ENCODE measurements at places on chromosomes 5 and 9.

- ATAC-seq: no peak
These were observed 98.8 kb upstream of the RAPGEF1 start for GRCh38 chr9:131838530-131839280.

DNA sequence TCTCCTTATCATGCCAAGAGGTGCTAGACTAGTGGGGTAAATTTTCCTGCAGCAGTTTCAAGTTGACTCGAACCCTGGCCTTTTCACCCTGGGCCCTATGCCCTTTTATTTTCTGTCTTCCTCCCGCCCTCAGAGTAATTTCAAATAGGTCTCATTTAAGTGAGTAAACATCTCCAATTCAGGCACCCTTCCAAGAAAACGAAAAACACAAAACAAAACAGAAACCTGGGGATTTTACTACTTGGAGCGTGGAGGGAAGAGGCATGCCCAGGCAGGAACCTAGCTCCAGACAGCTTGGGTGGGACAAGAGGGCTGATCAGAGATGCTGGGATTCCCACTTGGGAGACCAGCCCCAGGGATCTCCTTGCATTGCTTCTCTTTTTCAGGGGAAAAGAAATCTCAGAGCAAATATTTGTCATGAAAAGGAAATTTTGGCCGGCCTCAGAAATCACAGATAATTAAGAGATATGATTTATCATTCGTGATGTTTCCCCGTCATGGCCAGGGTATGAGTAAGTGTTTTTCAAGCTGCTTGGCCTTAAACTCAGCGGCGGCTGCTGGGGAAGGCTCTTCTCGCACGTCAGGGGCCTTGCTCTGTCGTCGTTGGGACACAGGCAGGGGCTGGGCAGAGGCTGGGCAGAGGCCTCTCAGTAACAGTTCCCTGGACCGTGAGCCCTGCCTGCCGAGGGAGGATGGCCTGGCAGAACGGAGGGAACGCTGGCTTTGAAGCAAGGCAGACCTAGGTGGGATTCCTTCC lies 248.6 kb upstream of the KLF4 start:
- ATAC-seq: peak; percentile 82

- ATAC-seq: no peak
These were observed 61.0 kb downstream of the DAP start for GRCh38 chr5:10699987-10700386.

GRCh38 chr5:149273950-149274349 lies 2.3 kb downstream of the AFAP1L1 start:
- ATAC-seq: no peak

DNA sequence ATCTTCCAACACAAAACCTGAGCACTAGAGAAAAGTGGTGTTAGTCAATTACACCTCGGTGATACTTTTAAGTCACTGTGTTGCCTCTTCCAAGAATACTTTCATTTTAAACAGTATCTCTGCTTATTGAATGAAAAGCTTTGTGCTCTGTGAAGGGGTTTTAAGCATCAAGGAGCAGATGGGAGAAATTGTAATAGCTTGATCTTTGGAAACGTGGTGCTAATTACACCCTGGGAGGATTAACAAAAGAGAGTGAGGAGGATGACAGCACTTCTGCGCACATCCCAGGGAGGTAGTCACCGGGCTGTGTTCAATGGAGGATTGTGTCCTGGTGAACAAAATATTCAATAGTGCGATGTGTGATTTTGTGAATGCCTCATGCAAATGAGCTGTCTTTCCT lies 477.4 kb upstream of the ADAMTS16 start:
- ATAC-seq: no peak

- no peak for ATAC-seq
These were observed 133.1 kb downstream of the RORB start for GRCh38 chr9:74630228-74630627.

- peak; percentile 49 for ATAC-seq
These were observed 10.5 kb upstream of the SHB start for GRCh38 chr9:38079461-38080031.

DNA sequence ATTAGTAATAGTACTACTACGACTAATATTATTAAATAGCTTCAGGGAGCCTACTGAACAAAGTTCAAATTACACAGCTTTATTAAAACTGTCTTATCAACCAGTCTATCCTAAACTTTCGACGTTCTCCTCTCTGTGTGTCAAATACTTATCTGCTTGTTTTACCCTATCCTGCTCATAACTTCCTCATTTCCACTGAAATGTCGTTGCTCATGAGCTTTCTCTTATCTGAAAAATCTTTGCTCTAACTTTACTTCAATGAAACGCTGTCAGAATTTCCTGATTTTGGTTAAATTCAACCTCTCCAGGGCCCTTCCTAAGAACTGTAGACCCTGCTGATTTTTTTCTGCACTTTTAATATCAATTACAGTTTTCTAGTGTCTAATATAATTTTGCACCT lies 1431.0 kb upstream of the WWC1 start:
- ATAC-seq: no peak

DNA sequence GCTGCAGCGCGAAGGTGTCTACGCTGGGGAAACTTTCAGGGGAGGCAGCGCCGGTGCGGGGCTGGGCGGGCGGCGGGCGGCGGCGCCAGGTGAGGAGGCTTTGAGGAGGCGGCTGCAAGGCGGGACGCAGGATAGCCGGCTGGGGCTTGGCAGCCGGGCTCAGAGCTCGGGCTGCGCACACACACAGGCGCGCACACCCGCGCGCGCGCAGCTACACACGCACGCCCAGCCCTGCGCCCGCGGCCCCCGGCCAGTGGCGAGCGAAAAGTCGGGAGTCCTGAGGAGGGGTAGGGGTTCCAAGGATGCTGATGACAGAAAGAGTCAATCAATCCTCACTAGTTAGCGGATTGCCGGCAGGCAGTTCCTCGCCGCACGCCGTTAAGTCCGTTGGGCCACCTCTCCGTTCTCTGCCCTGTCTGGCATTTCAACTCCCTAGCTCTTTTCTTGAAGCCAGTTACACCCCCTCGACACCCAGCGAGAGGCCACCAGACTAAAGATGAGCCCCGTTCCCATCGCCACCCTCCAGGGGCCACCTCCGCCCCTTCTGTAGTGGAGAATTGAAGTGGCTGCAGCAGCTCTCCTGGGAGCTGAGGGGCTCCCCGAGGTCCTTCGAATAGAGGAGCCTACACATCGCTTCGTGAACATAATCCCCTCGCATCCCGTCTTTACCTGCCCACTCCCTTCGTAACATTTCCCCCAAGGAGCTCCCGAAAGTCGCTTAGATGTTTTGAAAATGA lies 1640.3 kb upstream of the C9orf72 start:
- no peak for ATAC-seq

DNA sequence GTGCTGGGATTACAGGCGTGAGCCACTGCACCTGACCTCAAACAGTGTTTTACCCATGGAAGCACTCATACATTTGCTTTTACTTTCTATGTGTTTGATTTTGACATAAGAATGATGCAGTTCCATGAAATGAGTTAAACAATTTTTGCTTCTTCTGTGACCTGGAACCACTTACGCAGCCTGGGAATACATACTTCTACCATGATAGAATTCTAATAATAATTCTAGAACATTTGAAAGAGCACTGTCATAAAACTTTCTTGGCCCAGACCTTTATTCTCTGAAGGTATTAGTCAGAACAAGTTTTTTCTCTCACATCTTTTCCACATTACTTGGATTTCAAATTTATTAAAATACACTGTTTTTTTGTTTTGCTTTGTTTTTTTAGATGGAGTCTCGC lies 25.3 kb upstream of the COL5A1 start:
- ATAC-seq: no peak

DNA sequence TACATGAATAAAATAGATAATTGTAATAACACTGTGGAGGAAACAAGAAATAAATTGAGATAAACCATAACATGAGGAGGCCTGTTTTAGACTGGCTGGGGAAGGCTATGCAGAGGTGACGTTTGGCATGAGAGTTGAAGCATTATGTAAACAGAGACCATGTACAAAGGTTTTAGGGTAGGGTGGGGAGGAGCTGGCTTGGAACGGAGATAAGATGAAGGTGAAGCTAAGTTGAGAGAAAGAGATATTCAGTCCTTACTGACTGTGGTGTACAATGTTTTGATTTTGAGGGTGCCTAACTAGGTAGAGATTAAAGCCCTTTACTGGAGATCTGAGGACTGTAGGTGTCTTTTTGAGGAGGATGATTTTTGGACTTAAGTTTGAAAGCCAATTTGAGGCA lies 17.8 kb downstream of the MAN2A1 start:
- no peak for ATAC-seq

DNA sequence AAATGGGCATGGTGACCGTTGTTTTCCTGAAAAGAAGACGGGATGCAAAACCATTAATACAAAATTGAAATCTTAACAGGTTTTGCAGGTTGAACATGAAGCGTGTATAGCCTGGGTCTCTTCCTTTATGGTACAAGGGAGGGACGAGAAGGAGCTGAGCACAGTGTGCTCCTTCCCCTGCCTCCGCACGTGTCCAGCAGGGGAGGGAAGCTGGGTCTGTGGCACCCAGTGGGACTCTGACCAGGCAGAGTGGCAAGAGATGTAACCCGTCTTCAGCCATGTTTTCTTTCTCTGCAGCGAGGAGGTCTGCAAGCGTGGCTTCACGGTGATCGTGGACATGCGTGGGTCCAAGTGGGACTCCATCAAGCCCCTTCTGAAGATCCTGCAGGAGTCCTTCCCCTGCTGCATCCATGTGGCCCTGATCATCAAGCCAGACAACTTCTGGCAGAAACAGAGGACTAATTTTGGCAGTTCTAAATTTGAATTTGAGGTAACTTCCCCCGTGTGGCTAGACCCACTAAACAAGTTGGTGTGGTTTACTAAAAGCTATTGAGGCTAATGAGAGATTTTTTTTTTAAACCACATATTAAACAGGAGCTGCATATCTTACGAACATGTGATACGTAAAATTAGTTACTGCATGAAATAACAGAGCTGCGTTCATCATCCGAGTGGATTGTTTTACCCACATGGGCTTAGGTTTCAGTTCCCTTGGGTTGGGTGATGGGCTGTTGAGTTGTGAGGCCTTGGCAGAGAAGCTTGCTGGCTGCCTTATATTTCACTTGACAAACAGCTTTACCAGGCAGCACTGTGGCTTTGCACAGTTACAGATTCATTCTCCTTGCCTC lies 143.7 kb downstream of the TRIO start:
- no peak for ATAC-seq

- no peak for ATAC-seq
These were observed 391.2 kb downstream of the RAB3C start for GRCh38 chr5:58974083-58974482.

GRCh38 chr9:104256031-104256695 lies 162.1 kb downstream of the SMC2 start:
- no peak for ATAC-seq

GRCh38 chr9:16475996-16476395 lies 394.5 kb downstream of the BNC2 start:
- no peak for ATAC-seq

DNA sequence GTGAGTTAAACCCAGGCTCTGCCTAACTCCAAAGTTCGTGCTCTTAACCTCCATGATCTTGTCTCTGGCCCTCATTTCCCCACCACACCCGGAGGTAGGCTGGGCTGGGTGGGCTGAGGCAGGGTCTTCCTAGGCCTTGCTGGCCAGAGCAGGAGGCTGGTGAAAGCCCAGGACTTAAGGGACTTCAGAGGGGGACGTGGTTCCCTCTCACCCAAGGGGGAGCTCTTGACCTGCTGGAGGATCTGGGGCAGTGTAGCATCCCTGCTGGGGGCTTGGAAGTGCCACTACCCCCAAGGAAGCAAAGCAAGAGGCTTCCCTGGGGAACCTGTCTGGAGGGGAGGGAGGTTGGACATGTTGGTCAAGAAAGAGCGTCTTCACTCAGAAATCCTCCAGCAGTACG lies 14.7 kb downstream of the PITX1 start:
- no peak for ATAC-seq

DNA sequence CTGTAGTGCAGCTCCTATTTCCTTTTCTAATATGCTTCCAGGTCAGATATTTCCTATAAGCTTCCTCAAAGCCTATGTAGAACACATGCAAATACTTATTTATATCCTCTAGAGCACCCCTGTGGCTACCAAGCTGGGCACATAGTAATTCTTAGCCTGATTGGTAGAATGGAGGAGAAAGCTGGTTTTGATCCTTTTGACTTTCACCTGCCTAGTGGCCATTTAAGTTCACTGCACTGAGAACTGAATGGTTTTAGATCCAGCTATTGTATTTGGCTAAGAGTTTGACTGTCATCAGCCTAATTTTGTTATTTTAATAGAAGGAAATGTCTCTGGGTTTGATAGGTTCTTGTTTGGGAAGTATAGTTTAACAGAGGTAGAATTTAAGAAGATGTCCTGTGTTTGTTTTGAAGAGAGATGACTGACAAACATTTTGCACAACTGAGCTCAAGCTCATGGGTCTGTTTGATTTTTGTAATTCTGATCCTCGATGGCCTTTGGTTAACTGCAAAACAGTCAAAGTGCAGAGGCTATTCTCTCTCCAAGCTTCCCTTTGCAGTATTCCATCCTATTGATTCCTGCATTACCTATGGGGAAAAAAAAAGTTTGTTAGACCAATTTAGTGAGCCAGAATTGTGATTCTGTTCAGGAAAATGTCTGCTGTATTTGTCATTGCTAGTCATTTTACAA lies 85.4 kb downstream of the KCNN2 start:
- ATAC-seq: no peak

- no peak for ATAC-seq
These were observed 145.8 kb downstream of the TENT4A start for GRCh38 chr5:6859023-6859422.

DNA sequence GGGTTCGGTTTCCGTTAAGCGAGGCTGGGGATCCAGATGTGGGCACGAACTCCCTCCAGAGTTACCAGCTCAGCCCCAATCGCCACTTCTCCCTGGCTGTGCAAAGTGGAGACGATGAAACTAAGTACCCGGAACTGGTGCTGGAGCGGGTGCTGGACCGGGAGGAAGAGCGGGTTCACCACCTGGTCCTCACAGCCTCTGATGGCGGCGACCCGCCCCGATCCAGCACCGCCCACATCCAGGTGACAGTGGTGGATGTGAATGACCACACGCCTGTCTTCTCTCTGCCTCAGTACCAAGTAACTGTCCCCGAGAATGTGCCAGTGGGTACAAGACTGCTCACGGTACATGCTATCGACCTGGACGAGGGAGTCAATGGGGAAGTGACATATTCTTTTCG lies 803 bp downstream of the PCDHGA7 start:
- ATAC-seq: no peak

DNA sequence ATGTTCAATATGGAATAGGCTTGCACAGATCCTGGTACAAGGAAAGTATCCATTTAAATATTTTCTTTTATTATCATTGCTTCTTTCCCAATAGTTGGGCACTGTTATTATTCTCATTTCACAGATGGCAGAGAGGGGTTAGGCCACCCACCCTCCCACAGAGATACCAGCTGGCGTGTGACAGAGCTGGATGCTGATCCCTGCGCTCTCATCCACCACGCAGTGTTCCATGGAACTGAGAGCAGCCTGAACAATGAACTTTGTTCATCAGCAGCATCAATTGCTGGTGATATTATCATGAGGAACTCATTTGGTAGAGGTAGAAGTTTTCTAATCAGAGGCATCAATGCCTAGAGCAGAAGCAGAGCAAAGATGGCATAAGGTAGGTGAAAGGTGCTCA lies 227.9 kb downstream of the ESM1 start:
- ATAC-seq: no peak

- ATAC-seq: peak; percentile 78
These were observed 23.1 kb upstream of the NSMF start for GRCh38 chr9:137482094-137482781.

GRCh38 chr5:36298552-36298951 lies 3.1 kb downstream of the RANBP3L start:
- ATAC-seq: no peak
